Midbrain (tissue), 1 donor: ENCODE measurements at places on chromosomes 12 and 14.

GRCh38 chr12:57471661-57472060 is 8.0 kb downstream of the ARHGAP9 start:
- DNase-seq, result no peak

DNA sequence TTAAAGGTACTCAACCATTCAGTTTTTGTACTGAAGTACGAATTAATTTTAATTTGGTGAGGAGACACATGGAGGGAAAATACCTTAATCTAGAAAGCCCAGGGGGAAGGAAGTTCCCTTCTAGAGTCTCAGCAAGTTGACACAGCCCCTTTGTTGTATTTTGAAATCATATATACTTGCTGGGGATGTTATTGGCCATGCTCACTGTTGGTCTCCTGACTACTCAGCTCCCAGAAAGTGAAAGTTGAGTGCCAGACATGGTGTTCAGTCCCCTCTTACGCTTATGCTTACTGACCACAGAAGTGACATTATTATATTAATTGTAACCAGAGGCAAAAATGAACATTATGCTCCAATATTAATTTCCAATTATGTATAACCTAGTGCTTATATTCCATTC is 28.1 kb downstream of the ARF6 start:
- no peak for DNase-seq

DNA sequence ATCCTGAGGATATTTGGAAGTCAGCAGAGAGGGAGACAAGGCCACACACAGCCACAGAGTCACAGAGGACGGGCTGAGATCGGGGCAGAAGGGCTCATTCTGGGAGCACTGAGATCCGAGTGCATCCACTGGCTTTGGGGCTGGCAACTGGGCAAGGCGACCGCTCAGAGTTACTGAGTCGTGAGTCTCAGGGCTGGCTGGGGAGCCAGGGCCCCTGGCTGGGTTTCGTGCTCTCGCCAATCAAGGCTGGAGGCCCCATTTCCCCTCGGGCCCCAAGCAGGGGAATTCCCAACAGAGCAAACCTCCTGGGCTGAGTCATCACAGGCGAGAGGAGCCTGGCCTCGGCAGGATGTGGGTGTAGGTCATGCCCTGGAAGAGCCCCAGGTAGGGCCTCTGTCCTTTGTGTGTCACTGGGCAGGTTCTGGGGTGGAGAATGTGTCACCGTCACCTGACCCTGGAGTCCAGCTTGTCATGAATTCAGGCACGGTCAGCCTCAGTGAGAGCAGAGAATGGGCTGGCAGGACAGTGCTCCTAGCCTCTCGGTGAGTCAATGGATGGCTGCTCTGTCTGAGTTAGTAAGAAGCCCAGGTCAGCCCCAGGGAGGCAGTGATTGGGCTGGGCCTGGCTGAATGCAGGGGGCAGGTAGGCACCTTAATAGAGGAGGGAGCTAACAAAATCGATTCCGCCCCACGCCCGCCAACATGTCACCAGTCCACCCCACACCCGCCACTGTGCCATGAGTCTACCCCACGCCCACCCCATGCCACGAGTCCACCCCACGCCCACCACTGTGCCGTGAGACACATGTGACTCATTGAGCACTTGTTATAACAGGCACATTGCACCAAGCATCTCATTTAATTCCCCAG is 16.9 kb downstream of the ASB2 start:
- DNase-seq, result no peak

DNA sequence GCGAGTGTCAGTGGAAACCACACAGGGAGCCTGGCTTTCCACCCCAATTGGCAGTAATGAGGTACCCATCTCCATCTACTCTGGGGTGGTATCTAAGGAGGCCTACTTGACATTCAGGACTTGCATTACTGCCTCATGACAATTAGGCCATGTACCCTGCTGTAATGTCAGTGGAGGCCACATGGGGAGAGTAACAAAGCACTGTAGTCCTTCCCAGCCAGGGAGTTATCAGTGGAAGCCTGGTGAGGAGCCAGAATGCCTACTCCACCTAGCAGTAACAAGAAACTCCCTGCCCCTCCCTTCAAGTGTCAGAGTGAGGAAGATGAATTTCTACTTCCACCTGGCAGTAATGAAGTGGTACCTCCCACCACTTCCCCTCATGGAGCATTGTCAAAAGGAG is 12.5 kb downstream of the TIMM9 start:
- DNase-seq, result no peak

DNA sequence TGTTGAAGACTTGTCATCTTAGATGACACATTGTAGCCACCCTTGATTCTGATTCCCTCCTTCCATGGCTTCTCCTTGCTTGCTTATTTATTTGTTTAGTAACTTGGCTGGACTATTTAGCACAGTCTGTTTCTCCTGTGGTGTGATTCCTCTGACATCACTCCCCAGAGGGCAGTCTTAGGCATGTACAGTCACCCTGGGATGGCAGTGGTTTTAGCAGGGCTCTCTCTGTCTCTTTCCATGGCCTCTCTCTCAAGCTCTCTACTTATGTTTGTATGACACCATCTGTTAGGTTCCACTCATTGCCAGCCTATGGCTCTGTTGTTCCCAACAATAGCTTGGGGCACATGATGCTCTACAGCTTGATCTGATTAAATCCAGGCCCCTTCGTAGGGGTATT is 158.3 kb downstream of the ADGRD1 start:
- DNase-seq, result no peak

DNA sequence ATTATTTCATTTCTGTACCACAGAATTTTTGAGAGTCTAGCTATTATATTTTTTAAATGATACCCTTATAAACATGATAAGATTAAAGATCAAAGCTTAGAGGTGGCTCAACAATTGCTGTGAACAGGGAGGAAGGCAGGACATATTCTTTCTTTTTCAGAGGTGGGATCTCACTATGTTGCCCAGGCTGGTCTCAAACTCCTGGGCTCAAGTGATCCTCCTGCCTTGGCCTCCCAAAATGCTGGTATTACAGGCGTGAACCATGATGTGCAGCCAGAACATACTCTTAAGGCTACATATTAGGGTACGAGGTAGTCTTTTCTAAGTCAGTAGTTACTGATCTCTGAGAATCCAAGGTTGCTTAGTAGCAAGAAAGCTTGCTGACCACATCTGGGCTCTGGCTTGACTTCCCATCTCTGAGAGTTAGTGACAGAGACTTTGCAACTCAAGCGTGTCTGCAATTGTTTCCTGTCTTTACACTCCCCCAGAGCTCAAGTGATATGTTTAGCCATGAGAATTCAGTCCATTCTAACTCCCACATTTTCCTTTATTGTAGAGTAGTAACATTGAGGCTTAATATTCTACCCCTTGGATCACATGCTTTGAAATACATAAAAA is 8.6 kb downstream of the RAB5B start:
- no peak for DNase-seq

GRCh38 chr12:54208591-54208990 is 19.8 kb upstream of the SMUG1 start:
- DNase-seq, result no peak
